ENCODE measurements at places on chromosomes 7 and 10. TPM values are rescaled to one million over a fixed set of nuclear protein-coding genes. Genes with fewer than 3 reads are reported as not detected.

- H3K27ac ChIP-seq: peak overlapping the region; percentile 85
- no peaks in the 10 kb centered on the region for H3K27me3 ChIP-seq
- DNase-seq: peak; percentile 40
- peaks cover 48% of the 10 kb centered on the region for H3K4me1 ChIP-seq
- peaks cover 56% of the 10 kb centered on the region for H3K36me3 ChIP-seq
These were observed 21.0 kb downstream of the ASB13 start for GRCh38 chr10:5645375-5645774.

DNA sequence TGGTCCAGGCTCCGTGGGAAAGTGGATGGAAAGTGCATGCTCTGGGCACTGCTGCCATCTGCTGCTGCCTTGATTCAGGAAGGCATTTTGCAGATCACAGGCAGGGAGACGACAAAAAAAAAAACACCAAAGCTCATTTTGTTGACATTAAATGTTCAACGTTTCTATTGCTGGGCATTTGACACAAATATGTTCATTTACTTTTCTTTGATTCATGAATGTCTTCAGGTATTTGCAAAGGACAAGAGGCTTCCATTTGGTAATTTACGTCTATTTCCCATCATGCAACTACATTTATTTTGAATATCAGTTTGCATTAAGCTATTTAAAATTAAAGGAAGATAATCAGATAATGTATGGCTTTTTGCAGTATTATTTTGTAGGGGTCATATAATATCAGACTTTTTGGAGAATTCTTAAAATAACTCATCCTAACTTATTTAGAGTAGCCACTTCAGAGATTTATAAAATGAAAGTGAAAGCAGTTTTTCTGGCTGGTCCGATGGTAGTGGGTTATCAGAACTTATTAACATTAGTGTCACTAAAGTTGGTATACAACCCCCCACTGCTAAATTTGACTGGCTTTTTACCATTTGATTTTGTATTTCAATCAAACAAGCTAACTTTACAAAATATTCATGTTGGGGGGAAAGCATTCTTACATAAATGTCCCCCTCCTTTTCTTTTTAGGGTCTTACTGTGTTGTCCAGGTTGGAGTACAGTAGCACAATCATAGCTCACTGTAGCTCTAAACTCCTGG, 65.3 kb downstream of the PDIA4 start:
- peak; percentile 62 for DNase-seq
- peak overlapping the region; percentile 84 for H3K27ac ChIP-seq
- H3K4me3 ChIP-seq: peak overlapping the region; percentile 75
- peaks cover 32% of the 10 kb centered on the region for H3K4me1 ChIP-seq
- peaks cover 9% of the 10 kb centered on the region for H3K27me3 ChIP-seq

- H3K4me1 ChIP-seq: peaks cover 6% of the 10 kb centered on the region
- no peak overlapping the region for H3K4me3 ChIP-seq
- no peak overlapping the region for H3K27ac ChIP-seq
- H3K27me3 ChIP-seq: no peaks in the 10 kb centered on the region
- DNase-seq: no peak
- H3K36me3 ChIP-seq: no peaks in the 10 kb centered on the region
These were observed 390.3 kb upstream of the MBL2 start for GRCh38 chr10:53162856-53163255.

GRCh38 chr7:133051066-133051465, 30.8 kb downstream of the CHCHD3 start:
- H3K36me3 ChIP-seq: no peaks in the 10 kb centered on the region
- peak overlapping the region; percentile 80 for H3K27ac ChIP-seq
- no peak for DNase-seq
- peak overlapping the region; percentile 7 for H3K4me3 ChIP-seq
- H3K4me1 ChIP-seq: peaks cover 55% of the 10 kb centered on the region

- H3K36me3 ChIP-seq: no peaks in the 10 kb centered on the region
- DNase-seq: no peak
- H3K4me1 ChIP-seq: no peaks in the 10 kb centered on the region
- H3K27ac ChIP-seq: no peak overlapping the region
- H3K27me3 ChIP-seq: peaks cover 36% of the 10 kb centered on the region
These were observed 5.3 kb downstream of the CALCR start for GRCh38 chr7:93569189-93569588.

DNA sequence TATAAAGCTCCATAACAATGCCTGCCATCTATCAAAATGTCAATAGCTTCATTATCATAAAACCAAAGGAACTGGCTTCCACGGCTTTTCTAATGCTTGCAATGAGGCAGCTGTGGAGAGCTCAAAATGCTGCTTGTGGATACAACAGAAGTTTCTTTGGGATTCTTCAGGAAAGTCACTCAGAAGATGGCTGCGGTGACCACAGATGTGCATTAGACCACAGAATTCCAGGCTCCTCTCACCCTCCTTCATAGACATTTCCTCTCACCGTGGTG, 77.2 kb downstream of the CDCA7L start:
- H3K4me3 ChIP-seq: no peak overlapping the region
- DNase-seq: no peak
- H3K4me1 ChIP-seq: peaks cover 7% of the 10 kb centered on the region
- H3K27me3 ChIP-seq: no peaks in the 10 kb centered on the region
- no peaks in the 10 kb centered on the region for H3K36me3 ChIP-seq

- H3K4me3 ChIP-seq: peak overlapping the region; percentile 73
- no peaks in the 10 kb centered on the region for H3K36me3 ChIP-seq
- no peaks in the 10 kb centered on the region for H3K27me3 ChIP-seq
- peaks cover 39% of the 10 kb centered on the region for H3K4me1 ChIP-seq
- no peak for DNase-seq
These were observed 285.1 kb downstream of the ZEB1 start for GRCh38 chr10:31604096-31604495.

FXYD4 gene
- not detected for total RNA-seq

NPFFR1 gene
- not detected for total RNA-seq

CALML3 gene
- not detected for total RNA-seq

Measured in left ventricle myocardium inferior (tissue), 1 donor.